ENCODE measurements at places on chromosomes 12 and 14. TPM values are rescaled to one million over a fixed set of nuclear protein-coding genes. Genes with fewer than 3 reads are reported as not detected.

DNA sequence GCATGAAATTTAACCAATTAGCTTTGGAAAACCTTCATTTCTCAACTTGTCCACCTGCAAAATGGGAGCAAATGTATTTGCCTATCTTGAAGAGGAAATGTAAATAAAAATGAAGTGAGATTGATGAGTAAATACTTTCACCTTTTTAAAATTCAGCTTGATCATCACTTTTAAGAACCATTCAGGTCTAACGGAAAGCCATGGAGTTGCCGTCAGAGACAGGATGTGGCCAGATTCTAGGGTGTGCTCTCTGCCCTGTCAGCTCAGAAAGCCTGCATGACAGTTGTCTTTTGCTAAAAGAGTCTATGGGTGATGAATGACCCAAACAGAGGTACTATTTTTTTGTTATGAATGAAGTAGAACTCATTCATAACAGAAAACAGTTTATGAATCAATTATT, 104.3 kb upstream of the SLC35F4 start:
- DNase-seq, result no peak

DNA sequence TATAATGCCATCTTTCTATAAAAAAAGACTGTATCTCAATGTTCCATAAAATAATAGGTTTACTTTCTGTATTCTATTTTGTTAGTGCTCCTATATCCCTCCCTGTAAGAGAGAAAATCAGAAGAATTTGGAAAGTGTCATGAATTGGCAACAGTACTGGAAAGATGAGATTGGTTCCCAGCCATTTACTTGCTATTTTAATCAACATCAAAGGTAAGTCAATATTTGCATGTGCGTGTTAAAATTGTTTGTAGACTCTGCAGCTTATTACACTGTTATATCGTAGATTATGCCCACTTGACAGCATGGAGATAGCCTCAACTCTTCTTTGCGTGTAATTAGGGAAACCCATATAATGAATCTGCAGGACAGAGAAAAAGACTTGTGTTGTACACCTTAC, 34.0 kb downstream of the KCNMB4 start:
- DNase-seq, result no peak

The KCNJ8 gene
- 13.9 TPM for total RNA-seq

DNA sequence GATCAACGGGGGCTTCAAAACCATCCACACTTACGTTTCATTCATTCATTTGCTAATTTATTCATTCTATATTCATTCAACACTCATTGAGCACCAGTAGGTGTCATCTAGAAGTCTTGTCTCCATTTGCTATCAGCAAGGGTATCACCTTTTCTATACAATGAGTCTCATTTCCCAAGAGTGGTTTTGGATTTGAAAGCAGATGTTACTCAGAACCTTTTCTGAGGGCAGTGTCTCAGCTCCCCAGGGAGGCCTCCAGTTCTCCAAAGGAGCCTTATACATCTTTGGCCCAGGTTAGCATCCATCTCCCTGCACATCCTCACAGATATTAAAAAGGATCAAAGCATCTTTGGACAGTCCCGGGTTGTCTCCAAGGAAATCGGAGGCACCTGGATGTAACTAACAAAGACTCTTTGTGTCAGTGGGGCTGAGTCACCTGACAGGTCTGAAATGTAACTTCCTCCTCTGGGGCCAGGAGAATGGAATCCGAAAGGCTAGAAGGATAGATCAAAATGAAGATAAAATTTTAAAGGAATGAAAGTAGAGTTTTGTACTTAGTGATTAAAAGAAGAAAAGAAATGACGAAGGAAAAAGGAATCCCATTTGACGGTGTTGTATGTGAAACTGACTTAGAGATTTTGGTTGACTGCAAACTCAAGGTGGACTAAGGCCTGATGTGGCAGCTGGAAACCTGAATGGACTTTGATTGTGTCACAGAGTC, 103.0 kb downstream of the VCPKMT start:
- no peak for DNase-seq

- DNase-seq, result peak; percentile 8
Observed at GRCh38 chr14:74257078-74257940, 18.1 kb downstream of the VSX2 start.

- DNase-seq, result peak; percentile 67
Observed at GRCh38 chr12:92036771-92037453, 108.7 kb downstream of the BTG1 start.

The EIF2B2 gene
- total RNA-seq, result 69.4 TPM

All from IMR-90 (cell line).